LHCN-M2 (cell line): ENCODE measurements at places on chromosomes 2 and 18. TPM values are rescaled to one million over a fixed set of nuclear protein-coding genes. Genes with fewer than 3 reads are reported as not detected.

The ELOA2 gene
- total RNA-seq = not detected in 2 replicates

The OR6B3 gene
- total RNA-seq = not detected in 2 replicates

The ST3GAL5 gene
- 34.4 and 55.0 TPM in 2 replicates for total RNA-seq

DNA sequence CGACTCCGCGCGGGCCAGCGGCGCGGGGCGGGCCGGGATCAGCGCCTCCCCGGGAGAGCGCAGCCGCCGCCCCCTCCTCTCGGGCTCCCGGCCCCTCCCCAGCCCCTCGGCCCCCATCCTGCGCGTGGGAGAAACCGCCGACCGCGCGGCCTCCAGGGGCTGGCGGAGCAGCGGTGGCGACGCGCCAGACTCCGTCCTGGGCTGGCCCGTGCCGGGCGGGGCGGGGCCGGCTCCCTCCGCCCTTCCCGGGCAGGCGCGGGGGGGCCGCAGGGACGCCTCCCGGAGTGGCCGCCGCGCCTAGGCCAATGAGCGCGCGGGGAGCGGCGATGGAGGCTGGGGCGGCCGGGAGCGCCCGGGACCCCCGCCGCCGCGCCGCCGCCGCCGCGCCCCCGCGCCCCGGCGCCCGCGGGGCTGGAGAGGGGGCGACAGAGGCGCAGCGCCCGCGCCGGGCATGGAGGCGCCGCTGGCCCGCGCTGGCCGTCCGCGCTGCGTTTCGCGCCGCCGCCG lies 49.1 kb downstream of the KCNIP3 start:
- no peak for DNase-seq

GRCh38 chr2:27303093-27304025 lies 4.9 kb downstream of the UCN start:
- peak; percentile 66 for DNase-seq

The RUFY4 gene
- not detected in 2 replicates for total RNA-seq

The INSIG2 gene
- 13.5 and 16.6 TPM in 2 replicates for total RNA-seq

- no peak for DNase-seq
Observed at GRCh38 chr2:140565756-140566155, 1565.1 kb downstream of the LRP1B start.

DNA sequence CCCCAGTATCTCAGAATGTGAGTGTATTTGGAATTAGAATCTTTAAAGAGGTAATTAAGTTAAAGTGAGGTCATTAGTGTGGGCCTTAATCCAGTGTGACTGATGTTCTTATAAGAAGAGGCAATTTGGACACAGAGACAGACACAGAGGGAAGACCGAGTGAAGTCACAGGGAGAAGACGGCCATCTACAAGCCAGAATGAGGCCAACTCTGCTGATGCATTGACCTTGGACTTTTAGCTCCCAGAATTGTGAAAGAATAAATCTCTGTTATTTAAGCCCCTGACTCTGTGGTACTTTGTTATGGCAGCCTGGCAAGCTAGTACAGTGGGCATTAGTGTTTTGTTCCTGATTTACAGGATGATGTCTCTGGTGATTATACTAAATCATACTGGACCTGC lies 64.6 kb downstream of the LTBP1 start:
- no peak for DNase-seq
